ENCODE measurements at places on chromosomes 2 and 18.

GRCh38 chr2:199602271-199602895 is 144.6 kb upstream of the SATB2 start:
- DNase-seq, result no peak

GRCh38 chr18:31248783-31249521 is 69.0 kb upstream of the DSG1 start:
- no peak for DNase-seq

- DNase-seq, result no peak
These were observed 202.3 kb downstream of the MREG start for GRCh38 chr2:215811003-215811402.

DNA sequence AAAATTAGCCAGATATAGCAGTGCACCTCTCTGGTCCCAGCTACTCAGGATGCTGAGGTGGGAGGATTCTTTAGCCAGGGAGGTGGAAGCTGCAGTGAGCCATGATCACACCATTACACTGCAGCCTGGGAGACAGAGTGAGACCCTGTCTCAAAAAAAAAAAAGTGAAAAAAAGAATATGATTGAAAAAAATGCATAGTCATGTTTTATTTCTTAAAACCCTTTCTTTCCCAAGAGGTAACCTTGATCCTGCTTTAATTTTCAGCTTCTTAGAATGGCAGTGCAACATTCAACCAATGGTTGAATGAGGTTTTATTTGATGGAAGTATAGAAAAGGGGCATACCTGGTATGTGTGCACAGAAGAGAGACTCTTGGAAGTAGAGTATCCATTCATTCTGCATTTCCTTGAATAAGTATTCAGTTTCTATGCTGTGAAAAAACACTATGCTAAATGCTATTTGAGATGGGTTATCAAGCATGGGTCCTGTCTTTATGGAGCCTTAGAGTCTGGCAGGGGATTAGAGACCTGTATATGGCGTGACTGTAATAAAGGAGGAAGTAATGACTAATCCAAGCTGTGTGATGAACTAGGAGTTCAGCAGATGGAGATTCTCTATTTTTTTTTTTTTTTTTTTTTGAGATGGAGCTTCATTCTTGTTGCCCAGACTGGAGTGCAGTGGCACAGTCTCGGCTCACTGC is 146.3 kb downstream of the WDSUB1 start:
- no peak for DNase-seq

- no peak for DNase-seq
These were observed 163.1 kb upstream of the WDSUB1 start for GRCh38 chr2:159449504-159450124.
